ENCODE measurements at places on chromosomes 6 and 20.

DNA sequence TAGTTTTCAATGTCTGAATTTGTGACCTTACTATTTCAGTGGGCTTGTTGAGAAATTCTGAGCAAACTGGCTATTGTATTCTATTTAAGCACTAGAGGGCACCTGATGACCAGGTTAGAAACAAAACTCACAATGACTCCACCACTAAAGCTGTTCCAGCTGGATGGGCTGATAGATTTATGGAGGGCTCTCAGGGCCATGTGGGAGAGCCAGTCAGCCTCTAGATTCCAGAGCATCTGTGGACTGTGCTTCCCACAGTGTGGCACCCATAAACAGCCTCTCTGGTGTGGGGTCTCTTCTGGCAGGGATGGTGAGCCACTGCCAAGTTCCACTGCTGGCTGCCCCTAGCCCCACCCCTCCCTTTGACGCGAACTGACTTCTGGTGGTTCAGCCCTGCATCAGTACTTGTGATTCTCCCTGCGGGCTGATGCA lies 29.2 kb downstream of the C6orf58 start:
- peak; percentile 29 for DNase-seq

DNA sequence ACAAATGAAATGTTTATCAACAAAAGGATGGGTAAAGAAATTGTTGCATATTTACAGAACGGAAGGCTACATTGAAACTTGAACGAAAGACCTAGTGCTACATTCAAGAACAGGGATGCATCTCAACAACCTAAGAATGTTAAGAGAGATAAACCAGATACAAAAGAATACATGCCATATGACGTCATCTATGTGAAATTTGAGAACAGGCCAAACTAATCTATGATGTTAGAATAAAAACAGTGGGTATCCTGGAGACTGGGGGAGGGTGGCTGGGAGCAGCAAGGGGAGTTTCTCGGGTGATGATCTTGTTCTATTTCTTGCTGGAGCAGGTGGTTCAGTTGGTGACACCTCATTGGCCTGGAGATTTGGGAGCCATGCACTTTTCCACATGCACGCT lies 81.5 kb downstream of the SULF2 start:
- DNase-seq = no peak

GRCh38 chr20:51833326-51833725 lies 31.0 kb upstream of the SALL4 start:
- no peak for DNase-seq

- DNase-seq = no peak
Measured at GRCh38 chr6:52216932-52217575, 27.2 kb downstream of the IL17F start.

- no peak for DNase-seq
Measured at GRCh38 chr6:168537540-168537884, 96.5 kb downstream of the SMOC2 start.

DNA sequence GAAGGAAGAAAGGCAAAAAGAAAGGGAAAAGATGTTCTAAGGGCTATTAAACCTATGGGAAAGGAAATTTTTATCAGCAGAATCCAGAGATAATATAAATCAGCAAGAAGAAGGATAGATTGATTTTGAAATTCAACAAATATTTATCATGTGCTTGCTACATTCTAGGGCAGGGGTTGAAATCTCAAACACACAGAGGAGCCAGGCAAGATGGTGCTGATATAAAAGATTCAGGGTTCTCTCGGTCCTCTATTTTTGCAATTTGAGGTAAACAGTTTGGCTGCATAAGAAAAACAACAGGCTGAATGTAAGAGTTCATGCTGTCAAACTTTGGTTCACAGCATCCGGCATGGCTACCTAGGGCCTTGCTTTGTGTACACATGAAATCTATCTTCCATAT lies 109.6 kb upstream of the BMP2 start:
- no peak for DNase-seq

GRCh38 chr6:106279179-106279578 lies 46.4 kb downstream of the ATG5 start:
- peak; percentile 12 for DNase-seq

GRCh38 chr20:4082406-4083097 lies 67.2 kb upstream of the RNF24 start:
- DNase-seq = peak; percentile 98

- no peak for DNase-seq
Measured at GRCh38 chr6:131840936-131841583, 33.2 kb downstream of the ENPP1 start.

DNA sequence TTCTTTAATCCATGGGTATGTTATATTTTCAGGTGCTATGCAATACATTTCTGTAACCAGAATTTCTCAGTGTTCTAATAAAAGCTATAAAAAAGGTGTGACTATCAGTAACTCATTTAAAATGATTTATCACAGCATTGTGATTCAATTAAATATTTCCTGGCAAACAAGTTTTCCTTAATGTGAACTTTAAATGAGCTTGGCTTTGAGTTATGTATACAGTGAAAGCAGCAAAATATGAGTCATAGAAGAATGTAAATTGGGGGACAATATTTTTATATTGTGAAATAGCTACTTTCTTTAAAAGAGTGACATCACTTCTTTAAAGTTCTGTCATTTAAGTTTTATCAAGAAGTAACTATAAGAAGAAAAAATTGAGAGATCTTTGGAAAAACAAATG lies 484.9 kb upstream of the MAN1A1 start:
- no peak for DNase-seq

GRCh38 chr6:35096129-35096862 lies 44.8 kb downstream of the TCP11 start:
- DNase-seq = no peak

DNA sequence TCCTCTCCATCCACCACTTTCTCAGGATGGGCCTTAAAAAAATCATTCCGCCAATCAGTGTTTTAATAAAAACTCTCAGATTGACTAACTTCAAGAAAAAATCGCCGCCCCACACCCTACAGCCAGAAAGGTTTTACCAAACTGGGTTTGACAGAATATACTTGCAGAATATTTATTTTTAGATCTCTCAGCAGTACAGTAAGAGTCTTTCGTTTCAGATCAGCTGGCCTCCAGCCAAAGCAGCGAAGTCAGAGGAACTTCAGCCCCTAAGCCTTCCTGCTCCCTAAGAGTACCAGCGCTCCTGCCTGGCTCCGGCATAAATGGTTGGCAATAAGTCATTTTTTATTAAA lies 24.7 kb downstream of the TBC1D7 start:
- DNase-seq = no peak

DNA sequence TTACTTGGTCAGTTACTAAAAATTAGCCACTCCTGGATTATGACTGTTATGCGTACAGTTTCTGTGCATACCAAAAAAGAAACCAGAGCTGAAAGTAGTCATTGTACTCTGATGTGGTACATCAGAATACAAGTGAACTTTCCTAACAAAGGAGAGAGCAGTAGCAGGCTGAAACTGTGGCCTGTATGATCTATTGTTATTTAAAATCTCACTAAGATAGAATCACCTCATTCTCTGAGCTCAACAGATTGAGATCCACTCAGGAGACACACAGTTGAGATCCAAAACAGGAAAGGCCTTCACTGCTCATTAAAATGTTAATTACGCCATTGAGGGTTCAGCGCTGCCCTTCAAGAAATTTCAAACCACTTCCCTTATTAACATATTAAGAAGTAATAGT lies 576.4 kb downstream of the LMBRD1 start:
- DNase-seq = no peak

DNA sequence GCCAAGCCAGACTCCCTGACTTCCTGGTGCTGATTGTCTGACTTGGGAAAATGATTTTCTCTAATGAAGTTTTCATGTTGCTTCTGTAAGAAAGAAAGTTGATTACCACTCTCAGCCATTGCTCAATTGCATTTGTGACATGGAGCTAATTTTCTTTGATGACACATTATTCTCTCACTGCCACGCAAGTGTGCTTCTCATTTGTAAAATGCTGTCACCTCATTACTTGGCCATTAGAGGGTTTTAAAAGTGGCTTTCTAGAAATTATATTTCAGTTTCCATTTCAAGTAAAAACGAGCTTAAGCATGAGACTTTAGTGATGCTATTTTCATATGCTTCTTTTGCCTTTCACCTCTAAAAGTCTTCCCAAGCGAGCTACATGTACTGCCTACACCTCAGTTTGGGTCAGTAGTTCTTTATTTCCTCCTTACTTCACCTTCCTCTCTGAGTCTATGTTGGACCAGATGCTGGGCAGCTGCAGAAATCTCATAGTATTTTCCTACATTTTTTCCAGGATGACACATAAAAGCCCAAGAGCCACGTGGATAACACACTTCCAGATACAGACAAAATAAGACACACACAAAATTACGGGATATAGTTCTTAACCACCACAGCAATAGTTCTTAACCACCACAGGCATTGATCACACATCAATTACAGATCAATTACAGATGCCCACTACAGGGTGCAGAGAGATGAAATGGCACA lies 6.3 kb upstream of the FAM210B start:
- DNase-seq = no peak

All from NB4 (cell line).